ENCODE measurements at places on chromosomes 7 and 10.
A peak's percentile ranks its signal among the peaks of the same experiment; 100 is the strongest.

DNA sequence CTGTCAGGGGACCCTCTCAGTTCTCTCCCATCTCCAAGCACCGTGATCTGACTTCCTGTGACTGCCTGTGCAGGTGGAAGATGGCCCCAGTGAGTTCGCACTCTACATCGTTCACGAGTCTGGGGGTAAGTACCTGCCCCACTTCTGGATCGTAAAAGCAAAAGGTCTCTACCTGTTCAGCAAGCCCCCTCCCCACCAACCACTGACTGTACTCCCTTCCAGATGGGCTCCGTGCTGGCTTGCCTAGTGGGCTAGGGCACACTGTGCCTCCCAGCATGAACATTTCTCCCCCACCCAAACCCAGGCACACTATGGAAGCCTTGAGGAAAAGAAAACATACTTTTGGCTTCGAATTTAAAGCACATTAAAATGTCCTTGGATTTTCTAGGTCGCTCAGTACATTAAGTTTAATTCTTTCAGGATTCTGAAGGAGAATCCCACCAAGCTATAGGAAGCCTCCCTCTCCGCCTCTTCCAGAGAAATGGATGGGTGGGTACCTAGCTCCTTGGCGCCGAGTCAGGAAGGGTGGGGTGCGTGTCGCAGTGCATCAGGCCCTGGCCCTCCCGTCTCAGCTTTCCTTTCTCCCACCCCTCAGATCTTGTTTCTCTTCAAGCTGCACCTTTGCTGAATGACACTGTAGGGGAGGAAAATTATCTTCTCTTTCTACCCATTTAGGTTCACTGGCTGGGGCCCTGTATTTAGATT, 11.0 kb upstream of the ZNF22 start:
- DNase-seq: no peak

DNA sequence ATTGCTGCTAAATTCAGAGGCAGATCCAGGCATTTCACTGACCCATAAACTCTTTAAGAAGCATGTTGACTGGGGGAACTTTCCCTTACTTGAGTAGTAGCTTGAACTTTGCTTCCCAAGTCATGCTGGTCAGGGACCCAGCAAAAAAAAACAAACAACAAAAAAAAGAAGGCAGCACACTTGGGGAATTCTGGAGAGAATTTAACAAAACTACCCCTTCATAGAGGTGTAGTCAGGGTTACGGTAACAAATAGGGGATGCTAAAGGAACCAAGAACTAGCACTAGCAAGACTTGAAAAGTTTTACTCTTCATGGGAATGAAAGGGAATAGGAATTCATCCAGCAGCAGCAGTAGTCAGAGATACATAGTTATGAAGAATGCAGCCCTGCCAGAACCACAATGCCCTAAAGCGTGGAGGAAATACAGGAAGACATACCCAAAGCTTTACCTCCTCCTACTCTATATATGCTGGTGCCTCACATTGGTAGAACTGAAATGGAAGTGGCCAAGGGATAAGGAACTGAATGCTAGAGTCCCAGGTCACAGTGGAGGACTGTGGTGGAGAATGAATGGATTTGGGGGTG, 67.3 kb downstream of the PHYHIPL start:
- DNase-seq: no peak

DNA sequence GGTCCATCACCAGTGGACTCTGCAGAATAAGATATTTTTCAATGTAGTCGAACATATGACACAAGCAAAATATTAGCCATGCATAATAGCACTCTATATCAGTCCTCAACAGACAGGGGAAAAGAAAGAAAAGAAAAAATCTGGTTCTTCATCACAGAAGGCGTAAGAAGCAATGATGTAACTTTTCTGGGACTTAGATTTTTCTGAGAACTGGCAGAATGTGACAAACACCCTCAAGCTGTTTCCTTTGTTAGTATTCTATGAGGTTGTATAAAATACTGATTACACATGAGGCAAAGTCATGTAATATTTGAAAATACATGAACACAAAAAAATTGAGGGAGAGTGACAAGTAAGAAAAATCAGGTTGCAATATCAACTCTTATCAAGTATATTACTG, 84.9 kb downstream of the CNOT4 start:
- no peak for DNase-seq

DNA sequence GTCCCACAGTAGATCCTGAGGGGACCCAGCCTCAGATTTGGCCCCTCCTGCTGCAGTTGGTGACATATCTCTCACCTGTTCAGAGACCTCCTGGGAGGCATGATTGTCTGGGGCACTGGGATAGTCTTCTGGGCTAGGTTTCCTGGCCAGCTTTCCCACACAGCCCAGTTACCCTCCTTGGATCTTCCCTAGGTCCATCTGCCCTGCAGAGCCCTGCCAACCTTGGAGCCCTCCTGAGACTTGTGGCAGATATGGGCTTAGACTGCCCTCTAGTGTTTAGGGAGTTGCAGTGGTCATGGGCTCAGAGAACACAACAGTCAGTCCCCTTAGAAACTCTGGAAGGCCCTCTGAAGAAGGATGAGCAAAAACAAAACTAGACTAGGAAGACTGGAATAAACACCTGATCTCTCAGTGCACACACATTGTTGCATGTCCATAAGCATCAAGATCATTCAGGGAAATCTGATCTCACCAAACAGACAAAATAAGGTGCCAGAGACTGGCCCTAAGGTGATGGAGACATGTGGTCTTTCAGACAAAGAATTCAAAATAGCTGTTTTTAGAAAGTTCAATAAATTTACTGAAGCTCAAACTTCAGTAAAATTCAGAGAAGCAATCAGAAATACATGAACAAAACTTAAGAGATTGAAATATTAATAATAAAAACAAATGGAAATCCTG, 324.6 kb downstream of the ATRNL1 start:
- DNase-seq: no peak

DNA sequence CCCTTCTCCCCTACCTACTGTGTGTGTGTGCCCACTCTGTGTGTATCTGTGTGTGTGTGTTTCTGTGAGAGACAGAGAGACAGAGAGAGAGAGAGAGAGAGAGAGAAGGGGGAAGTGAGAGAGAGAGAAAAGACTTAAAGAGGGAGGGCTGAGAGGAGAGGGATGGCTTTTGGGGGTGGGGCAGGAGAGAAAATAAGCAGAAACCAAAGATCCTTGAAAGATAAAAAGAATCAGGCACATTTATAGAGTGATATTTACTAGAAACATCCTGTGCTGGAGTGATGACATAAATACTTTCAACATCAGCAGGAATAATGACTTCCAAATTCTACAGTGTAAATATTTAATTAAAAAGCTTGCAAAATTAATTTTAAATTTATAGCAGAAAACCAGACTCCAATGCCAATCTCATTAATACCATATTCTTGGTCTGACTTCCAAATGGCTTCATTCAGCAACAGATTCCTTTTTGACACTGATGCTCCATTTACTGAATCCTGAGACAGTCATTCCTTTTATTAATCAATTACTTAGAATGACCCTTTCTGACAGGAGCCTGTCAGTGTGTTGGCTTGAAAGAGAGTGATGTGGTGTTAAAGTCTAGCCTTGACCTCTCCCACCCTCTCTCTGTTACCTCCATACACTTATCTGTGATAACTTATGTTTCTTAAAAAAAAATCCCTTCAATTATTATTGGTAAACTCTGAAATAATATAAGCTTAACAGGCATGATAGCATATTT, 41.7 kb upstream of the WNT2 start:
- DNase-seq: no peak

GRCh38 chr10:43679509-43679908, 30.8 kb upstream of the ZNF32 start:
- peak; percentile 79 for DNase-seq

GRCh38 chr10:30095631-30096422, 36.4 kb upstream of the JCAD start:
- DNase-seq: no peak

GRCh38 chr7:47451851-47452205, 130.1 kb downstream of the TNS3 start:
- DNase-seq: no peak

DNA sequence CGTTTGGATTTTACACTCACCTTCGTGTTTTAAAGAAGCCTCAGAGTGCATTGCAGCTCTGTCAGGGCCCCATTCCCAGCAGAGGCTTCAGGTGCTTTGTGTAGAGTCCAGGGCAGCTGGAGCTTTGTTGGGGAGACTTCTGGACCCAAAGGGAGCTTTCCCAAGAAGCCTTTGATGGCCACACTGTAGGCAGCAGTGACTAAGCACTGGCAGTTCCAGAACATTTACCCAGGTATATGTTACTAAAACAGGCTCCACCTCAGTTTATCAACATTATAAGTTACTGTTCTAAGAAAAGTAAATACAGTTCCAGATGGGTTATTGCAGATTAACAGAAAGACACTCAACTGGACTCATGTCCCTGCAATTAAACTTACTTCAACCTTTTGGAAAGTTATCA, 66.8 kb downstream of the LANCL2 start:
- DNase-seq: no peak

DNA sequence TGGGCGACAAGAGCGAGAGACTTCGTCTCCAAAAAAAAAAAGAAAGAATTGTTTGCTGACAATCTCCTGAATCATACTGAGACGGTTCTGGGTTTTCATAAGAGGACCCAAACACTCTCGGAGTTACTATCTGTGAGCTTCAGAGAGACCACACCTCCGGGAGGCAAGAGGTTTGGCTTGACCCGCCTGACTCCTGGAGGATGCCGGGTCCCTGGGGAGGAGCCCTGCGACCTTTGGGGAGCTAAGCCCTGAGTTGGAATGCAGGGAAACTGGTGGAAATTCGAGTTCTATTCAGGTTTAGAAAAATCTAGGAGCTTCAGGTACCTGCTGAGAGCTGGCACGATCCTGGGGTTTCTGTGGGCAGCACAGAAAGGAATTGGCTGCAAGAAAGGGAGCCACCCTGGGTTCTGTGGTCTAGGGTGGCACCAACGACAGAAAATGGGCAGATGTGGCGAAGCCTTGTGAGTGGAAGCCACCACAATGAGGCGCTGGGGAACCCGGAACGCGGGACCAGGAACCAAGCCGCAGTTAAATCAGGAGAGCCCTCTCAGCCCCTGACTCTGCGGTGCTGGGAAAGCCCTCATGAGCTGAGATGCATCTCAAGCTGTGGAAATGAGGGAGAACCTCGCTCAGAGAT, 21.9 kb upstream of the GATAD1 start:
- DNase-seq: no peak

GRCh38 chr7:41431671-41432070, 271.2 kb downstream of the INHBA start:
- no peak for DNase-seq

- DNase-seq: no peak
These were observed 293.0 kb upstream of the NPSR1 start for GRCh38 chr7:34365011-34365410.

DNA sequence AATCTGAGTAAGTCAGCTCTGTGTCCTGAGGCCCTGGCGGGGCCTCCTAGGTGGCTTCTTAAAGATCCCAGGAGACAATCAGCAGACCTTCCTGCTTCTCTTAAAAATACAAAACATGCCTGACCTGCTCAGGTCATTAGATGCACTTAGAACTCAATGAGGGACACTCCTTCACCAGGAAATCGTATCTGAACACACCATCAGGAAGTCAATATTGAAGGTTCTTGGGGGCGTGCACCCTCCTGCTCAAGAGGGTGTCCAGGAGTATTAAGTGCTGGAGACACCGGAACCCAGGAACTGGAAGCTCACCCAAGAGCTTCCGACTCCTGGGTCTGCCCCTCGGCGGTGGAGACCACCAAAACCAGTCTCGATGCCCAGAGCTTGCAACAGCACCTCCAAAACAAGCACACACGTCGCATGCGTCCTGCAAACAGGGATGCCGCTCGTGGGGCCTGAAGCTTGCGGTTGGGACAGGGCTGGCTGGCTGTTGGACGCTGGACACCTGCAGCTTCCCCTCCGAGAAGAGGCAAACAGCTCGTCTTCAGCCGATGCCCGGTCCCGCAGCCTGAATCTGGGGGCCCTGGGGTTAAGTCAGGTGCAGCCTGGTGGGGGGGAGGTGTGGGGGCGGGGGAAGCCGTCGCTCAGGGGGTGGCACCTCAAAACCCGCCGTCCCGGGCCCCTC, 803 bp downstream of the RAPGEF5 start:
- DNase-seq: no peak

DNA sequence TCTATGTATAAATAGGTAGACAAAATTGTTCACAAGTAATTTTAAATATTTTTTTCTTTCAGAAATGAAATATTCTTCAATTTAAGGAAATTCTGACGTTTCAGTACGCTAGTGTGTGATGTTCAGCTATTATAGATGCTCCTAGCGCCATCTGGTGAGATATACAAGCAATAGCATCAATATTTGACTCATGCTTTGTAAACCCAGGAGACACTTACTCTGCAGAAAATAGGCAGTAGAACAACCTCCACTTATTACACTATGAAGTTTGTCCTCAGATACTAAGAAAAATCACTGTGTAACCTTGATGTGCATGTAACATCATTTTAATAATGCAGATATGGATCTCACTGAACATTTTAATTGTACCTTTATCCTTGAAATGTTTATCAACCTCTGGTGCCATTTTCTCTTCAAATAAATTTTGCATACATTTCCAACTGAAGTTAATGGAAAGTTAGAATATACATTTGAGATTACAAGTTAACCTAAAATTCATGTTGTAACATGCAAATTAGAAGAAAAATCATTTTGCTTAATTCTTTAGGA, 151.5 kb upstream of the FAM3C start:
- DNase-seq: peak; percentile 45

GRCh38 chr10:63772491-63772890, 251.3 kb downstream of the REEP3 start:
- DNase-seq: no peak

DNA sequence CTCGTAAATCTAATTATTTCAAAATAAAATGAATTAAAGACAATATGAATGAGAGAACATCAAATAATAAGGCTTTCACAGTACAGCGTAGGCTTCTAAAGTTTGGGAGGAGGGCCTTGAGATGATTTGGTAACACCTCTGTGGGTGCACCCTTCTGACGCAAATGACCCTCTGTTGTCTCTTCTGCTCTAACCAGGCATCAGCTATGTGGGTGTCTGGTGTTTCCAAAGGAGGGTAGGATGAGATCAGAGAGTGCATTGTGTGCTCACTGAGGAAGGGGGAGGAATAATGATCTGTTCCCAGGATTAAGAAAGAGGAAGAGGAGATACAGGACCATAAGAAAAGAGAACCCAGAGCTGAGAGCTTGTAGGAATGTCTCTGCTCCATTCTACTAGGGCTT, 420.4 kb downstream of the SDK1 start:
- no peak for DNase-seq

- no peak for DNase-seq
These were observed 61.3 kb downstream of the MICU1 start for GRCh38 chr10:72564596-72564995.

DNA sequence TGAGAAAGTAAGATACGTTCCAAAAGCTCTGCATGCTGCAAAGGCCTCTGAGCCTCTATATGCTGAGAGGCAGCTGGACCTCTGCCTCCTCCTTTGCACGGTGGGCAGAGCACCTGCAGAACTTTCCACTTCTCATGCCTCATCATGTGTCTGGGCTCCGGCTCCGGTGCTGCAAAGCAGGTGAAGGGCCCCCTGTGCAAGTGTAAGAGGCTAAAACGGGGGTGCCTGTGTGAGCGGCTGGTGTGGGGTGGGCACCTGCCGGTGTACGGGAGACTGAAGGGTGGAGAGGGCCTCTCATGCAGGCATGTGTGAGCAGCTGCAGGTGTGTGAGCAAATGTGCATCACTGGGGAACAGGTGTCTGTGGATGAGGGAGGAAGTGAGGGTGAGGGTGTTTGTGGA, 121.0 kb downstream of the KCNMA1 start:
- no peak for DNase-seq

GRCh38 chr7:77782383-77782782, 15.9 kb downstream of the TMEM60 start:
- no peak for DNase-seq

- DNase-seq: no peak
These were observed 49.9 kb upstream of the UCN3 start for GRCh38 chr10:5314840-5315239.
